ENCODE measurements at places on chromosomes 12 and 14.

- no peak for DNase-seq
Observed at GRCh38 chr12:131860472-131861260, 32.5 kb downstream of the MMP17 start.

DNA sequence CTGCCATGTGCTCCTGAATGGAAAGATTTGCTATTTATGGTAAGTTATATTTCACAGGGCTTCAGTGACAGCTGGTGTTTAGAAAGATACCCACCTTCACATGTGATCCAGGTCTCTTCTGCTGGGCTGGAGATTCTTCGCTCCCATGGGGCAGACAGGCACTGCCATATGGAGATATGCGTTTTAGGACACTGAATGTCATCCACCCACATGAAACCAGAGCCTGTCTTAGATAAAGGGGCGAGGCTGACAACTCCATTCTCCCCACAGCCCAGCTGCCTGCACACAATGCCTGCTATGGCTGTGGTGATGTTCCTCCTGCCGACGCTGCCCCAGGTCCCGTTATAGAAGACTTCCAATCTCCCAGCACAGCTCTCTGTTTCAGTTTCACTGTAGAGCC lies 69.4 kb downstream of the ACSM4 start:
- DNase-seq = no peak

DNA sequence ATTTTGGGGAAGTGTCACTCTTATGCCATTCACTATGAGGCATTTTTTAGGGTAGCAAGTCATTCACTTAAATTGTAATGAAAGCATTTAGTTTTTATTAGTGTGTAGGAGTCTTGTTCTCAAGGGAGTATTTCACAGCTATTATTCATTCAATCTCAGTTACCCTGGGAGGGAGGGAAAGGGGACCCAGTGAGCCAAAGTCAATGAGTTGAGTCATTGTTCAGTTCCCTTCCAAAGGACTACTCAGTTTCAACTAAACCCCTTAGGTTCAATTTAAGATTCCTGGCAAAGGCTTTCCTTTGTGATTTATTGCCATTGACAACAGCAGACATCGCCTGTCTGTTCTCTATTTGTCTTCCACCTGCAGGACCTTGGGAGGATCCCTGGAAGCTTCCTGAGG lies 29.3 kb upstream of the RASSF8 start:
- no peak for DNase-seq

GRCh38 chr14:60968099-60968498 lies 12.8 kb downstream of the TRMT5 start:
- no peak for DNase-seq

GRCh38 chr14:90399541-90400444 lies 3.0 kb downstream of the CALM1 start:
- DNase-seq = peak; percentile 70

DNA sequence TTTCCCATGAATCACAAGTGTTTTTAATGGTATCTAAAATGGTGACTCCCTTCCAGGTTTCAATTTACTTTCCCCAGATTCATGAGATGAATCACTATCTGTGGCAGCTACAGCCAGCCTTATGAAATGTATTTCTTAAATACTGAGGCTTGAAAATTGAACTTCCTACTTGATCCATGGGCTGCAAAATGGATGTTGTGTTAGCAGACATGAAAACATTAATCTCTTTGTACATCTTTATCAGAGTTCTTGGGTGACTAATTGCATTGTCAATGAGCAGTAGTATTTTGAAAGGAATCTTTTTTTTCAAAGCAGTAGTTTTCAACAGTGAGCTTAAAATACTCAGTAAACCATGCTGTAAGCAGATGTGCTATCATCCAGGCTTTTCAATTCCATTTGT lies 250.8 kb downstream of the SLC6A15 start:
- DNase-seq = no peak

- no peak for DNase-seq
Observed at GRCh38 chr12:82855872-82856271, 169.2 kb downstream of the TMTC2 start.

- DNase-seq = no peak
Observed at GRCh38 chr12:62146318-62146717, 113.9 kb upstream of the USP15 start.

DNA sequence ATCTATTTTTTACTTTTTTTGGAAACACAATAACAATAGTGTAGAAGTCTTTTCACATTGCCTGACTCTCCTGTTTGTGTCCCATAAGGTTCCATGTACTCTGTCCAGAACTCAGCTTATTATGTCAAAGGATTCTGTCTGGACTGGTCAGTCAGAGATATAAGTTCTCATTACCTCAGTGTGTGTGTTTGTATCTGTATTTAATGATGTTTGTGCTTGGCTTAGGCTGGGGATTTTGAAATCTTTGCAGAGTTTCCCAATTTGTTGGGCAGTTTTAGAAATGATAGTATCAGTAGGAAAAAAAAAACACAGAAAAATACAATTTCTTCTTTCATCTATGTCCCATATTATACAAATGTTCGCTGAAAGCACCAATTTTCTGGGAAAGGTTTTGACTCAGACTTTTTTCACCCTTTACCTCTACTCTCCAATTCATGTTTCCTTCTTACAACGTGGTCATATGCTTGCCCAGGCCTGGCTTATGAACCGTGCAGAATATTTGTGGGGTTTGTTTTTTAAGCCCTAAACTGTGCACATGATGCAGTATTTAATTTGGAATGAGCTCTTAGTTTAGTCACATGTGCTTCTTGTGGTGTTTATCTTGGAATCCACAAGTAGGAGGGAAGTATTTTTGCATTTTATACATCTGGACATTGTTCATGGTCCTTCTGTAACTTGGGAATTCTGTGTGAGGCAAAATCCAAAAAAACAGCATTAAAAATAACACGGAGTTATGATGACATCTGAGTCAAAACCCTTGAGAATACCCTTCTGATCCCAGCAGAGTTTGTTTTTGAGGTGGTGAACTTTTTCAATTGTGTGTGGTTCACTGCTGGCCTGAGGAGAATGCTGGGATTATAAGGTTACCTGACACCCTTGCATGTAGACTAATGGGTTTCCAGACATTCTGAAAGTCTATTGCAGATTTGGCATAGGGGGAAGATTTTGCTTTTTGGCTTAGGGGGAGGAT lies 121.2 kb downstream of the RAD51B start:
- no peak for DNase-seq

DNA sequence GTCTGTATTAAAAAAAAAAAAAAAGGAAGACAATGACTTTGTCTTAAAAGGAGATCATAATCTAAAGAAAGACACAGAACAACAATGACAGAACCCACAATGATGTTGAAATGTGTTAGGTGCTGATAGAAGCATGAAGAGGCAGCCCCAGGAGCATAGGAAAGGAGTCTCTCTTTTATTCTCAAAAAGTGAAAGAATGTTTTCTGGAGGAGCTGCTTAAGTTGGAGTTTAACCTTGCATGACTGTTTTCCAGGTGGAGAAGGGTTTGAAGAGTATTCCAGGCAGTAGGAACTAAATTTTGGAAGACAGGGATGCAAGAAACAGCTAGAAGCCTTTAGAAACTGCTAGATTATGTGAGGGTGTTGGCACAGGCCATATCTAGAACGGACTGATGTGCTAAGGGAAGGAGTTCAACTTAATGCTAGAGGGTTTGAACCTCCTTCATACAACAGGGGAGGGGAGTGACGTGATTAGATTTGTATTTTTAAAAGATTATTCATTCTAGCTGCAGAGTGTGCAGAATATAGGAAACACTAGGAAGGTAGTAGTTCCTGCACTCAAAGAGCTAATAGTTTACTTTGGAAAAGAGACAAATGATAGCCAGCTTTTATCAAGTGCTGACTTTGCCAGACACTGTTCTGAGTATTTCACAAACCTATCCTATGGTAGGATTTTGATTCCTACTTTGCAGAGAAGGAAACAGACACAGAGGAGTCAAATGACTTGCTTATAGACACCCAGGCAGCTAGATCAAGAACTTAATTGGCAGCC lies 4.6 kb upstream of the RPL6 start:
- no peak for DNase-seq

GRCh38 chr14:100271247-100271939 lies 32.4 kb downstream of the YY1 start:
- DNase-seq = peak; percentile 31

- no peak for DNase-seq
Observed at GRCh38 chr12:47885012-47885501, 19.7 kb downstream of the VDR start.

- no peak for DNase-seq
Observed at GRCh38 chr14:65228956-65229747, 126.8 kb upstream of the MAX start.

GRCh38 chr14:85813040-85813439 lies 283.1 kb downstream of the FLRT2 start:
- DNase-seq = no peak

GRCh38 chr12:32611986-32612385 lies 67.1 kb upstream of the DNM1L start:
- no peak for DNase-seq

- no peak for DNase-seq
Observed at GRCh38 chr14:104445086-104445485, 134.5 kb upstream of the C14orf180 start.

DNA sequence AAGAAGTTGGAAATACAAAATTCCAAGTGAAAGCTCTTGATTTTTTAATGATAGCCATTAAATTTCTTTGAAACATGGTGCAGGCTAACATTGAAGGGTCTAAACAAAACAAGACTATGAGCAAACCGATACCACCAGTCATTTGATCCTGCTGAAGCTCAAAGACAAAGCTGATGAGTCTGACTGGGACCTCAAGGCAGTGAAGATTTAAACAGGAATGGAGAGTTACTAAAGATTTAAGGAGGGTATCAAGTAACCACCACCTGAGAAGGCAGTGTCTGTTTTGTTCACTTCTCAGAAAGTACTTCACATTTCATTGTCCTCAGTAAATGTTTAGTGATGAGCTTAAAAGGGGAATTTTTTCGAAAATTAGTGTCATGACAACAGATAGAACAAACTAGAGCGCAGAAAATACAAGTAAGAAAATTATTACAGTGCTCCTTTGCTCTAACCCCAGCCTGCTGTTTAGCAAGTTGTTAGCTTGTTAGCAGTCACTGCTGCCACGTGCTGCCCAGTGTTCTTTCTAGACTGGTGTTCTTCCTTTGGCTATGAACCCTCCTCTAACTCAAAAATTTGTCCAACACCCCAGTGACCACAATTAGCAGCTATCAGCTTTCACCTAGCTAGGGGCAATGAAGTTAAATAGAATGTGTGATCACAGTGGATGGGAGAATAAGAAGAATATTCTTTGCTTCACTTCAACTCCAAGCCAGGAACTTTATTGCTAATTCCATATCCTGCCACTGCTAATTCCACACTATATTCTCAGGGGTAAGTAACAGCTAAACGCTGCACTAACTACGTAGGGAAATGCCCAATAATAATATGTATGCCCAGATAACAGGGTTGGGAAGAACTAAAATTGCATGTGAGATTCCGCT lies 41.1 kb downstream of the YAF2 start:
- no peak for DNase-seq

- no peak for DNase-seq
Observed at GRCh38 chr14:85468816-85469215, 61.1 kb upstream of the FLRT2 start.

- no peak for DNase-seq
Observed at GRCh38 chr12:57107456-57108155, 3.6 kb downstream of the STAT6 start.

DNA sequence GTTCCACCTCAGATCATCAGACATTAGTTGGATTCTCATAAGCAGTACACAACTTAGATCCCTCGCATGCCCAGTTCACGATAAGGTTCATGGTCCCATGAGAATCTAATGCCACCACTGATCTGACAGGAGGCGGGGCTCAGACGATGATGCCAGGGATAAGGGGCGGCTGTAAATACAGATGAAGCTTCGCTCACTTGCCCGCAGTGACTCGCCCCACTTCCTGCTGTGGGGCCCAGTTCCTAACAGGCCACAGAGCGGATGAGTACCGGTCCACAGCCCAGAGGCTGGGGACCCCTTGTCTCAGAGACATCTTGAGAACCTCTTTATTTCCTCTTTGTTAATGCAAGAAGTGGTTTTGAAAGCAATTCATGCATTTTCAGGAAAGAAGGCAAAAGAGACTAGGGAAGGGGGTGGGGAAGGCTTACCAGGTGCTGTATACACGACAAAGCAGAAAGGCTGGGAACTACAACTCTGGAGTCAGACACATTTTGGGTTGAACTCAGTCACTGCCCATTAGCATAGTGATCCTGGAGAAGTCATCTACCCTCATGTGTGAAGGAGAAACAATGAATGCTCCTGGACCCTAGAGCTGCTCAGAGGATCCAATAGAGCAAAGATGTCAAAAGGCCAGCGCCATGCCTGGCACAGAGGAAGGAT lies 68.7 kb downstream of the EID3 start:
- DNase-seq = no peak

DNA sequence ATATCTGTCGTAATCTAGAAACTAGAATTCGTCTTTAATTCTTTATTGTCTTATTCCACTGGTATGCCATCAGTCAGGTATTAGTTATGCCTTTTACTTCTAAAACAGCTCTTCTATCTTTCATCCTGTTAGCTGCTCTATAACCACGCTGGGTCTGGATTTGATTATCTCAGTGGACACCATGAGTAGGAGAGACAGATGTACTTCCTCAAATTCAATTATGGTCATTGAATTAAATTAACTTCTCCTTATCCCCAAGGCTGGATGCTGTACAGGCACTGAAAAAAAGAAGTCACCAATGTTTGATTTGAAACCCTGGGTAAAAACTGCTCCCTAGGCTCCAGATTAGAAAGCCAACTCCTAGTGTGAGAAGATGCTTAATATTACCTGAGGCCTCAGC lies 107.3 kb downstream of the PIK3C2G start:
- no peak for DNase-seq

DNA sequence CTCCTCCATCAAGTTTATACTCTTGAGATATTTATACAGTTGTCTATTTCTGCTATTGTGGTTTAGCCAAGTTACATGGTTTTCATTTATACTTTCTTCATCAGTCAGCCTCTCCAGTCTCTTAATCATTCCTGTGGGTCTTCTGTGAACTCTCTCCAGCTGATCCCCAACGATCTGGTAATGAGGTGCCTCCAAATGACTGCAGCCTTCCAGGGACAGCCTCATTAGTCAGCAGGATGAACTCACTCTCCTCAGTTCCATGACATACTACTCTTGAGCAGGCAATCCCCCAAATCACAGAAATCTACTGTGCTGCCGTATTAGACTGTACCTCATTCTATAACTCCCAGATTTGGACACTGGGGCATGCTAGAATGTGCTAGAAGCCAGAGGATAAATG lies 15.3 kb downstream of the AREL1 start:
- DNase-seq = no peak

GRCh38 chr14:85943192-85943591 lies 413.2 kb downstream of the FLRT2 start:
- DNase-seq = no peak

DNA sequence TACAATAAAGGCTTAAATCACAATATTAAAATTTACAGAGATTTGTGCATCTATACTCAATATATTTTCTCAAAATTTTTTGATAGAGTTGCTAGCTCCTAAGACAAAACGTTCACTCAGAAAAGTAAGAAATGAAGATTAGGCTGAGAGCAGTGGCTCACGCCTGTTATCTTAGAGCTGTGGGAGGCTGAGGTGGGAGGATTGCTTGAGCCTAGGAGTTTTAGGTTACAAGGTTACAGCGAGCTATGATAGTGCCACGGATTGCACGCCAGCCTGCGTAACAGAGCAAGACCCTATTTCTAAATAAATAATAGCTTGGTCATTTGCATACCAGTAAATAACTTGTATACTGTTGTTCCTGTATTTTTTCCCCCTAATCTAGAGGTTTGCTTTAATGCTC lies 35.0 kb upstream of the CFL2 start:
- DNase-seq = no peak

Data from T-helper 1 cell (primary cell).